Thyroid gland (tissue), 4 donors: ENCODE measurements at places on chromosomes 13 and 19. TPM values are rescaled to one million over a fixed set of nuclear protein-coding genes. Genes with fewer than 3 reads are reported as not detected.

- no peak for DNase-seq
Measured at GRCh38 chr19:18306888-18307260, 16.0 kb downstream of the LSM4 start.

Gene CDADC1
- total RNA-seq = 14.0 TPM

GRCh38 chr13:27005976-27006518, 165.6 kb downstream of the USP12 start:
- no peak for DNase-seq

- no peak for DNase-seq
Measured at GRCh38 chr19:8054169-8054568, 1.6 kb downstream of the CCL25 start.

- no peak for DNase-seq
Measured at GRCh38 chr13:32107973-32108372, 76.4 kb downstream of the FRY start.

DNA sequence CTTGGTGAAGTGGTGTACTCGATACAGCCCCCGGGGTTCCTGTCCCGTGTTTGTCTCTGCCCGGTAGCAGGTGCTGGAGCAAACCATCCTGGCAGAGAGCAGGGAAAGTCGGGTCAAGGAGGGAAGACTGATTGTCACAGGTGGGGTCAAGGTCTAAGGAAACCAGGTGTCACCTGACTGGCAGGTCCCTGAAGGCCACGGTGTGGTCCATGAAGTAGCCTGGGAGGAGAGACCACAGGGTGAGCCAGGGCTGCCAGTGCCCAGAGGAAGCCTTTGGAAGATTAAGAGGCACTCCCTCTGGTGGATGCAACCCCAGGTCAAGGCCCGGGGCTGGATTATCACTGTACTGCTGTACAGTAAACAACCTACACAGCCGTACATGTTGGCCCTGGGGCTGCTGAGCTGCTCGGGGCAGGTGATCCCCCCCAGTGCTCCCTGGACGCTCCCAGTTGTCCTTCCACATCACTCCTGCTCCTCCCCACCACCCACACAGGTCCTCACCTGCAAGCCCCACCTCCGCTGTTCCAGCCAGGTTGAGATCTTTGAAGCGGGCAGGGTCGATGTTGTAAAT, 6.0 kb upstream of the CCER2 start:
- DNase-seq = no peak

- DNase-seq = no peak
Measured at GRCh38 chr13:110424569-110425443, 117.7 kb downstream of the COL4A2 start.

DNA sequence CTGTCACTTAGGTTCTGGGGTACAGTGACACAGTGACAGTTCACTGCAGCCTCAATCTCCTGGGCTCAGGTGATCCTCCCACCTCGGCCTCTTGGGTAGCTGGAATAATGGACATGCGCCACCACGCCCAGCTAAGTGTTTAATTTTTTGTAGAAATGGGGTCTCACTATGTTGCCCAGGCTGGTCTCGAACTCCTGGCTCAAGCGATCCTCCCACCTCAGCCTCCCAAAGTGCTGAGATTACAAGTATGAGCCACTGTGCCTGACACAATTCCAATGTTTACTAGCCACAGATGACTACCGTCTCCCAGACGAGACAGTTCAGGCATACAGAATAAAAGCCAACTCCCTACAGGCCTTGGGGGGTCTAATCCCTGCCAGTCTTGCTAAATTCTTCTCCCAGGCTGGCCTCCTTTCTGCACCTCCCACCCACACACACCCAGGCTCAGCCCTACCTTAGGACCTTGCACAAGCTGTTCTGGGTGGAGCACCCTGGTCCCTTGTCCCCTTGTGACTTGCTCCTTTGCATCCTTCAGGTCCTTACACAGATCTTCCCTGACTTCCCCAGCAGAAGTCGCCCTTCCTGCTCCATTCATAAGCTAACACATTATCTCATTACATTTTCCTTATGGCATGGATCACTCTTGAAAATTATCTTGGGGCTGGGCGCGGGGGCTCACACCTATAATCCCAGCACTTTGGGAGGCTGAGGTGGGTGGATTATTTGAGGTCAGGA, 106.4 kb downstream of the INSR start:
- no peak for DNase-seq

- no peak for DNase-seq
Measured at GRCh38 chr19:43589678-43590077, 6.3 kb downstream of the IRGQ start.

DNA sequence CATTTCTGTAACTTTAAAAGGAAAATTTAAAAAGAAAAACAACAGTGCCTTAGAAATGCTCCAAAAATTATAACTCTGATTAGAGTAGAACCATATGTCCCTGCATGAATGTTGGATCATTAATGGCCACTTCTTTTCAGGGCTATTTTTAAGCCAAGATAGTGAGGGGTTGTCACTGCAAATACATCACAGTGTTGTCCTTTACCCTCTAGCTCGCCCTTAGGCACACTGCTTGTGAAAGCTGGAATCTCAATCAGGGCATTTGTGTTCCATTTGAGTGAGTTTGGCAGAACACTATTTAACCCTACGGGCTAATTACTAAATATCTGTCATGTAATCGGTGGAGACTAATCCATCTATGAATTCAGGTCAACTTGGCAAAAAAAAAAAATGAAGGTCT, 212.2 kb downstream of the NHLRC3 start:
- no peak for DNase-seq

- DNase-seq = no peak
Measured at GRCh38 chr13:108595436-108596274, 33.8 kb upstream of the MYO16 start.

GRCh38 chr13:79522583-79522982, 41.6 kb downstream of the NDFIP2 start:
- DNase-seq = no peak

Gene PROSER1
- 31.3 TPM for total RNA-seq

- no peak for DNase-seq
Measured at GRCh38 chr13:20798027-20798426, 24.3 kb upstream of the EEF1AKMT1 start.

DNA sequence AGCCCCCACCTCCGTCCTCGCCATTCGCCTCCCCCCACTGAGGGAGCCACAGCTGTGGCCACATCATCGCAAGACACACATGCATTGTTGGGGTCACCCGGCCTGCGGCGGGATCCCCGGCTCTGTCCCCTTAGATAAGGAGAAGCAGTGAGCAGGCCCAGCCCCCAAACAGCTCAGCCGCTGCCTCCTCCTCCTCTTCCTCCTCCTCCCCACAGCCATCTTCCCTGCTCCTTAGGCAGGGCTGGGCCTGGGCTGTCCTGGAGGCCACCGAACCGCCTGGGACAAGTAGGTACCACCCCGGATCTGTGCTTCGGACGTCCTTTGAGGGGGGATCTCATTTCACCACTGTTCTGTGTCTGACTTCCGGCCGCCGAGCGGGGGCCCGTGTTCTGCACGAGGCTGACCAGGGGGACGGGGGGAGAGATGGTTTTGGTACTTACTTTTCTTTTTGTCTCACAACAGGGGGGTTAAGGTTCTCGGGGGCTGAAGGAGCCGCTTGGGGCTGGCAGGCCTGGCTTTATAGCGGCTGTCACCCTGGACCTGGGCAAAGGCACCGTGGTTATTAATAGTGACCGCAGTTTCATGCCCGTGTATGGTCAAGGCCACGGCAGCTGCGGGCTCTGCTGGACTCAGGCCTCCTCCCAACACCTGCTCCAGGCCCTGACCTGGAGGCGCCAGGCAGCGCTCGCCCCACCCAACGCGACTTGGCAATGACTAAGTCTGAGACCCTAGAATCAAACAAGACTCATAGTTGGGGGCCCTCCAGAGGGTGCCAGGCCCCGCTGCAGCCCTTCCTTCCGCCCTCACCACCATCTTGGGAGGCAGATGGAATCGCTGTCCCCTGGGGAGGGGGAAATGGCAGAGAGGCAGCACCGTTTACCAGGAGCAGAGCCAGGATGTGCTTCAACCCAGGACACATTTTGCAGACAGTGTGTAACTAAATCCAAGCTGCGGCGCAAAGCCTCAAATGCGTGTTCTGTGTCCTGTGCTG, 18.3 kb downstream of the NMRK2 start:
- no peak for DNase-seq
